ENCODE measurements at places on chromosomes 13 and 19.
A peak's percentile ranks its signal among the peaks of the same experiment; 100 is the strongest.

DNA sequence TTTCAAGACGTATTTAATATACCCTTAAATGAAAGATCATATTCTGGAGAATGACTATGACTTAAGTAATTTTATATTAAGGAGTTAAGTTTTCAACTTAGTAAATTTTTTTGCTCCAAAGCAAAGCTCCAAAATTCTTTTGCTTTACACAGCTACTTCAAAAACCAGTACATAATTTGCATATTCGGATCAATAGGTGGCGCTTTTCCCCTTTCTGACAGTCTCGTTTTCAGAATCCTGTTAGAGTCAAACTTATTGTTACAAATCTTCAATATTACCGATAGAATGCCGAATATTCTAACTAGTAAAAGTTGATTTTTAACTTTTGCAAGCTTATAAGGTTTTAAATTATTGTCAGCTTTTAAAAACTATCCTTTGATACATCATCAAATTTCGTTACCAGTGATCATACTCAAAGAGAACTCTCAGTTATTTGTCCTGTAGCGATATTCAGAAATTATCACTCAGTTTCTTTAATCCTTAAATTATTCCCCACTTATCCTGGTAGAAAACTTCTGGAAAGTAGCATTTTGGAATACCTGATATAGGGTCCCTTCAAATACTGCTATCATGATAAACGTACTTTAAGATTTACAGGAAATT is 852.7 kb upstream of the KLHL1 start:
- no peak for DNase-seq

GRCh38 chr13:48539550-48539949 is 6.7 kb upstream of the RCBTB2 start:
- no peak for DNase-seq

DNA sequence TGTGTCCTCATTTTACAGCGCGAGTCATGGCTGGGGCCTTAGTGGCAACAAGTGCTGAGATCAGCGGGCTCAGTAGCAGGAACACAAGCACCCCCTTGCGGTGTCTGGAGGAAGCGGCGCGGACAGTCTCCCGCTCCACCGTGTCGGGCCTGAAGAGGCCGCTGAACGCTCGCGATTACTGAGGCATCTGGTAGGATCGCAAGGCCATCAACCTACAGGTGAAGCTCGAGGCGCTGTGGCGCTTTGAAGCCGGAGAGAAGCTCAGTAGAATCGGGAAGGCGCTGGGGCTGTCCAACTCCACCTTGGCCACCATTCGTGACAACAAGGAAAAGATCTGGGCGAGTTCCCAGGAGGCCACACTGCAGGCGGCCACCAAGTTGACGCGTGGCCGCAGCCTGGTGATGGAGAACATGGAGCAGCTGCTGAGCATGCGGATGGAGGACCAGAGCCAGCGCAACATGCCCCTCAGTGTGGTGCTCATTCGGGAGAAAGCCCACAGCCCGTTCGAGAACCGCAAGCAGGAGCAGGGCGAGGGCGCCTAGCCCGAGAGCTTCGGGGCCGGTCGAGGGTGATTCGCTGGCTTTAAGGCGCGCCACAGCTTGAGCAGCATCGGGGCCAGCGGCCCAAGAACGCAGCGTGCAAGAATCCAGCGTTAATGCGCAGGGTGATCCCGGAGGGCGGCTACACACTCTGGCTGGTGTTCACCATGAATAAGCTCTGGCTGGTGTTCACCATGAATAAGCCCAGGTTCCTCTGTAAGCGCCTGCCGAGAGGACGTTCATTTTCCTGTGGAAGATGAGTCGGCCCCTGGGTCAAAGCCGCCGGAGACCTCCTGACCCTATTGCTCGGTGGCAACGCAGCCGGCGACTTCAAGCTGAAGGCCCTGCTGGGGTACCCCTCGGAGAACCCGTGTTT is 8.3 kb upstream of the MZF1 start:
- peak; percentile 95 for DNase-seq

GRCh38 chr13:47004540-47004939 is 107.7 kb upstream of the HTR2A start:
- DNase-seq = no peak

- no peak for DNase-seq
These were observed 75.7 kb downstream of the ZNF100 start for GRCh38 chr19:21691661-21692060.

DNA sequence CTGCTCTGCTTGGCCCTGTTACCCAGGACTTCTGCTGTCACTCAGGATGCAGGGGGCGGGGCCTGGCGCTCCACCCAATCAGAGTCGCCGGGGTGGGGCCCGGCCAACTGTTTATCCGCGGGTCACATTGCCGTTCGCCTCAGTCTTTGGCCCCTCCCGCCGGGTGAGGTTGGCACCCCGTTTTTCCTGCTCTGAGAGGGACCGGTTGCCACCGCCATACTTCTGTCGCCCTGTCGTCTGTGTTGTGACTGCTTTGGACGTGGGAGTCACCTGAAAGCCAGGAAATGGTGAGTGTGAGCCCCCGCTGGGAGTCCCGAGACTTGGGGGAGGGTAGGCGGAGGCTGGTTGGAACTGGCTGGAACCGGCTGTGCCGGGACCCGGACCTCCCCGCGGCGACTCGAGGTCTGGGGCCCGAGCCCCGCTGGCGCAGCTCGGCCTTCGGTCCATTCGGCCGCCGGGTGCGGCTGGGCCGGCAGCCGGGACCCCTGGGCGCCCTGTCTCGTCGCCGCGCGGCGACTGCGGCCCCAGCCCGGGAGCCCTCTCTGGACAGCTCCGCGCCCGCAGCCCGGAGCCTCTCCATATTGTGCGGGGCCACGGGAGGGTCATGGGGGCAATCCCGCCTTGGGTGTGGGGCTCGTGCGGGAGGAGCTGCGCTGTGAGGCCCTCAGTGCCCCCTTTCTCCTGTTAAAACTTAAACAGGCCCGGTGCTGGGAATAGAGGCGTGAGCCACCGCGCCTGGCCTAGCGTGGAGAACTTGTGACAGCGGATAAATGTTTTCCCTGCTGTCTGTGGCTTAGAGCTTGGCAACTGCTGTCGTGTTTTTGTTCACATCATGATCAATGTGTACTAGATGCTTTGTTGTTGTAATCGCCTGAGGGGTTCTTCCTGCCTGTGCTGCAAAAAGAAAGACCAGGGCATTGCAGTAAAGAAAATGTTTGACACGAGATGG is at the start of gene ZNF844:
TSS of gene ZNF844 (plus strand) at position 142 of the 949 bp plus-strand sequence. CDS start at position 285, 143 bp downstream.
- peak; percentile 70 for DNase-seq

GRCh38 chr13:60945396-60945795 is 470.3 kb downstream of the PCDH20 start:
- no peak for DNase-seq

- DNase-seq = no peak
These were observed 167.6 kb downstream of the PTPRS start for GRCh38 chr19:5172859-5173630.

GRCh38 chr19:5115771-5116202 is 146.9 kb downstream of the KDM4B start:
- DNase-seq = no peak

DNA sequence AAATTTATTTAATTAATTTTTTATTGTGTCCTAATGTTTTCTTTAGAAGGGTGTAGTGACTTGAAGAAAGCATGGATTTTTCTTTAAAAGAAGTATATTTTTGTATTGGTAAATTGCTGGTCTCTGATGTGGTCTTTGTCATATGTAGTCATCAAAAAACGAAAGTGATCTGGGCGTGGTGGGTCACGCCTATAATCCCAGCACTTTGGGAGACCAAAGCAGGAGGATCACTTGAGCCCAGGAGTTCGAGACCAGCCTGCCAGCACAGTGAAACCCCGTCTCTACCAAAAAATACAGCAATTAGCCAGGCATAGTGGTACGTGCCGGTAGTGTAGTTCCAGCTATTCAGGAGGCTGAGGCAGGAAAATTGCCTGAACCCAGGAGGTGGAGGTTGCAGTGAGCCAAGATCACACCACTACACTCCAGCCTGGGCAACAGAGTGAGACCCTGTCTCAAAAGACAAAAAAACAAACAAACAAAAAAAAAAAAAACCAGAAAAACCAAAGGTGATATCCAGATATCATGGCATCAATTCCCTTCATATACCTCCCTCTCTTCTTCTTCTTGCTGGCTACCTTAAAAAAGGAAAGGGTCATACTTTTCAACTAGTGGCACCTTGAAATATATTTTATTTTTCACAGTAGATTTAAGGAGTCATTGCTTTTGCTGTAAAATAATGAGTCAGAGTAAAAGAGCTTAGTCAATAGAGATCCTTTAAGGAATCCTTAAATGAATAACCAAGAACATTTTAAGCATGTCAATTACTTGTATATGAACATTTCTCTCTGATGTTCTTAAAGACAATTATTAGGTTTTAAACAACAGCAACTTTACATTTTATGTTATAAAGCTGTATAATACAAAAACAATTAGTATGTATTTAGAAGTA is 19.9 kb downstream of the KCTD4 start:
- no peak for DNase-seq

GRCh38 chr19:1276628-1277022 is 1.3 kb downstream of the FAM174C start:
- no peak for DNase-seq

- no peak for DNase-seq
These were observed 1.8 kb downstream of the SHISA7 start for GRCh38 chr19:55441319-55441691.

- no peak for DNase-seq
These were observed 14.4 kb downstream of the ACP7 start for GRCh38 chr19:39098365-39099269.

GRCh38 chr13:105991622-105992277 is 543.7 kb downstream of the EFNB2 start:
- no peak for DNase-seq

DNA sequence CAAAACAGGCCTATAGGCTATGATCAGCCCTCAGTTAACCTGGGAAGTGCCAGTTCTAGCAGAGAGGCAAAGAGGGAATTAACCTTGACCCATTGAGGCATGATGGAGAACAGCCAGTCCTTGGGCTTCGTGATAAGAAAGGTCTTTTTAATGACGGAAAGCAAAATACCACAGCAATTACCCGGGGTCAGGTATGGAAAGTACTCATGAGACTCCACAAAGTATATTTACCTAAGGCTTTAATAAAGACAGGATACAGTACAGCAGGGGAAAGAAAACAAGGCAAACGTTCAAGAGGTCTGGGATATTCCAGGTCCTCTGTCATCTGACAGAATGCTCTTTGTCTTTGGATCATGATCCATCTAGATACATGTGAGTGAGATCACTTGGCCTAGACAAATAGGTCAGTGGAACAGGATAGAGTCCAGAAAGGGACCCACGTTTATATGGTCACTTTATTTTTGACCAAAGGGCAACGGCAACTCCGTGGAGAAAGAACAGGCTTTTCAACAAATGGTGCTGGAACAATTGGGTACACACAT is 52.2 kb downstream of the WDFY2 start:
- DNase-seq = no peak

- no peak for DNase-seq
These were observed 1.1 kb downstream of the ARHGAP35 start for GRCh38 chr19:46861691-46862502.

GRCh38 chr13:34419025-34419424 is 523.0 kb upstream of the NBEA start:
- no peak for DNase-seq

DNA sequence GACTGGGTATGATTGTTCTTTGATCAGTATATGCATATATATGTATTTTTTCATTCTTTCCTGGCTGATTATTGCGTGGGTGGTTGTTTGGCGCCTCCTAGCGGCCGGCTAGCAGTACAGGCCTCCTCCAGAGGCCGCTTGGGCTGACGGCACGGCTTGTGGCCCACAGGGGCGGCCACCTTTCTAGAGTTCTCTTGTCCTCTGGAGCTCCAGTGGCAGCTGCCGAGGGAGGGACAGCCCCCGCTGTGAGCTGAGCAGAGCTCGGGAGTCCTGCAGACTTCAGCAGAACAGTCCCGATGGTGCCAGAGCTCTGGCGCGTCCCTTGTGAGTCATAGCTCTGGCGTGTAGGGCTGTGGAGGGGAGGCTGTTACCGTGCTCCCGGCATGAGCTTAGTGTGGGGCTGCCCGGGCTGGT is 22.5 kb upstream of the ZNF429 start:
- peak; percentile 60 for DNase-seq

DNA sequence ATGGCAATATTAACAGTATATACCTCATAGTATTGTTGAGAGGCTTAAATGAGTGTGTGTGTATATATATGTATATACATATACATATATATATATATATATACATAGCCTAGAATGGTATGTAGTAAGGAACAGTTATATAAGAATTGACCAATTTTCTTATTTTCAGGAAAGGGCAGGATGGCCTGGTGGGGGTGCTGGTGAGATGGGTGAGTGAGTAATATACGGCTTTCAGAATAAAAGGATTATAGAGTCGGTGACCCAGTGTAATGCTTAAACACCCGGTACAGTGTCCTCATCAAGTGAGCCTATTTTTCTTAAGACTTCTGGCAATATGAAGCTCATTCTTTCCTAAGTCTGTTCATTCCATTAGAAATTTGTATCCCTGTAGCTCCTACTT is 11.7 kb upstream of the FAM216B start:
- DNase-seq = no peak

DNA sequence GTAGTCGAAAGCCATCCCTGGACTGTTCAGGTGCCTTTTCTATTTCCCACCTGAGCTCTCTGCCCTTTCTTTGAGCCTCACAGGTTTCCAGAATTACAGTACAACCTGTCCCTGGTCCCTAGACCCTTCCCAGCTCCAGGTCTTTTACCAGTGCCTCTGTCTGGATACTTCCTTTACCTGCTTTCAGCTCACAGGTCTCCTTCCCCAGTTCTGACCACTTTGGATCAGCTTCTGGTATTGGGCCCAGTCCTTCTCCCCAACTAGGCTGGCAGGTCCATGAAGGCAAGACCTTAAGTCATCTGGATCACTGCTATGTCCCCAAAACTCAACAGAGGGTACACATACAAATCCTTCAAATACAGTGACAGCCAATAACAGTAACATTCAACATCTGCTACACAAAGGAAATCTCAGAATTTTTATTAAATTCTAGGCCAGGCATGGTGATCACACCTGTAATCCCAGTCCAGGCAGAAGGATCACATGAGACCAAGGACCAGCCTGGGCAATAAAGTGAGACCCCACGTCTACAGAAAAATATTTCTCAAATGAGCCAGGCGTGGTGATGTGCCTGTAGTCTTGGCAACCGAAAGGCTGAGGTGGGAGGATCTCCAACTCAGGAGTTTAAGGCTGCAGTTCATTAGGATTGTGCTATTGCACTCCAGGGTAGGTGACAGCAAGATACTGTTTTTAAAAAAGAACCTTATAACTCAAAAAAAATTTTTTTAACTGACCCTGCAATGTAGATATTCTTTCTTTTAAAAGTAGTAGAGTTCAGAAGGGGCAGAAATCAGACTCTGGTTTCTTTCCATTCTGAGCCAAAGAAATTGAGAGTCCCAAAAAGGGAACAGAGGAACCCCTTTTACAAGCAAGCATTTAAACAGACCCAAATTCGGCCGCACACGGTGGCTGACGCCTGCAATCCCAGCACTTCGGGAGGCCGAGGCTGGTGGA is 1.3 kb downstream of the RPS16 start:
- no peak for DNase-seq

GRCh38 chr13:89748716-89749115 is 1598.8 kb upstream of the MIR17HG start:
- DNase-seq = no peak

Measured in stimulated activated CD4-positive, alpha-beta T cell treated with anti-CD3 and anti-CD28 coated beads, Interleukin-2, amount 100 ng/mL, for 48 hours (primary cell).